ENCODE measurements at places on chromosomes 7 and 10.

DNA sequence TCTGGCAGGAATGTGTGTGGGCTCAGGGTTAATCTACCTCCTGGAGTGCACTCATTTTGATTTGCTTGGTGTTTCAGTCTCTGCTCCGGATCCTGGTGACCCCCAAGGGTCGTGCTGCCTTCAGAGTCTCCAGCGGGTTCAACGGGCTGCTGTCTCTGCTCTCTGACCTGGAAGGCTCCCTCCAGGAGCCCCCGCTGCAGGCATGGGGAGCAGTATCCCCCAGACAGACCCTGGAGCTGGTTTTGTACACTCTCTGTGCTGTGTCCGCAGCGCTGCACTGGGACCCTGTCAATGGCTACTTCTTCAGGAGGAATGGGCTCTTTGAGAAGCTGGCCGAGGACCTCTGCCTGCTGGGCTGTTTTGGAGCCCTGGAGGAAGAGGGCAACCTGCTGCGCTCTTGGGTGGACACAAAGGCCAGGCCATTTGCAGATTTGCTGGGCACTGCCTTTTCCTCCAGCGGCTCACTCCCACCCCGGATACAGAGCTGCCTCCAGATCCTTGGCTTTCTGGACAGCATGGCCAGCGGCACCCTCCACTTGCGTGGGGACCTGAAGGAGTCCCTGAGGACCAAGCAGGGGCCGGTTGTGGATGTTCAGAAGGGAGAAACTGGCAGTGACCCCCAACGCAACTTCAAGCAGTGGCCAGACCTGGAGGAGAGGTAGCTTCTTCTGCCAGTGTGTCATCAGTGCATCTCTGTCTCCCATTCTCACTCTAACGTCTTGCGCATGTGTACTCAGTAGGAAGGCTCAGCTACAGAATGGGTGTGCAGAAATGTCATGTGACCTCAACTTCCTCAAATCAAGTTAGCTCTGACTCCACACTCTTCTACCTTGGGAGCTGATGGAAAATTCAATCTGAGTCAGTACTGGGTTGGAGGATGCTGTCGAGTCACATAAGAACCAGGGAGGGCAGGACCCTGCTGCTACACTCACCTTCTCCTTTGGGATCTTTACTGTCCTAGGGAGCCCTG is 58.5 kb downstream of the WDFY4 start:
- DNase-seq: no peak

DNA sequence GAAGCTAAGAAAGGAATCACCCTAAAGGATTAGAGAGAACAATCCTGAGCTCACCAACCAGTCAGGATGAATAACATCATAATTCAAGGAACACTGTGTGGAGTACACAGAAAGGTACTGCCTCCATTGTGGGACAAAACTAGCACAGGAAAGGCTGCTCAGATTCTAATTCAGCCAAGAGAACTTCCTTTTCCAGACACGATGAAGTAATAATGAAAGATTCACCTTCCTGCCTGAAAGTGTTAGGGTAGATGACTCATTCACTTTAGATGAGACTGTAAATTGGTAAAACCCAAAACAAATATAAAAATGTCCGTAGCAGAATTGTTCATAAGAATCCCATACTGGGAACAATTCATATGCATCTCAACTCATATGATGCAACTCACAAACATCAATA is 167.2 kb downstream of the CDC14C start:
- no peak for DNase-seq

DNA sequence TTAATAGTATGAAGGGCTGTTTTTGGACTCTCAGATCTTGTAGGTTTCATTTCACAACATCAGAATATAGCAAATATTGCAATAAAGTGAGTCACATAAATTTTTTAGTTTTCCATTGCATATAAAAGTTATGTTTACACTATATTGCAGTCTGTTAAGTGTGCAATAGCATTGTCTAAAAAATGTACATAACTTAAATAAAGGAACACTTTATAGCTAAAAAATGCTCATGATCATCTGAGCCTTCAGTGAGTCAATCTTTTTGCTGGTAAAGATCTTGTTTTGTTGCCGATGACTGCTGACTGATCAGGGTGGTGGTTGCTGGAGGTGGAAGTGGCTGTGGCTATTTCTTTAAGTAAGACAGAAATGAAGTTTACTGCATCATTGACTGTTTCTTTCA is 42.0 kb downstream of the ABCA13 start:
- no peak for DNase-seq

GRCh38 chr10:15558136-15558535 is 161.6 kb downstream of the ITGA8 start:
- DNase-seq: peak; percentile 75

- no peak for DNase-seq
Measured at GRCh38 chr7:95269640-95270039, 54.7 kb downstream of the PON1 start.

DNA sequence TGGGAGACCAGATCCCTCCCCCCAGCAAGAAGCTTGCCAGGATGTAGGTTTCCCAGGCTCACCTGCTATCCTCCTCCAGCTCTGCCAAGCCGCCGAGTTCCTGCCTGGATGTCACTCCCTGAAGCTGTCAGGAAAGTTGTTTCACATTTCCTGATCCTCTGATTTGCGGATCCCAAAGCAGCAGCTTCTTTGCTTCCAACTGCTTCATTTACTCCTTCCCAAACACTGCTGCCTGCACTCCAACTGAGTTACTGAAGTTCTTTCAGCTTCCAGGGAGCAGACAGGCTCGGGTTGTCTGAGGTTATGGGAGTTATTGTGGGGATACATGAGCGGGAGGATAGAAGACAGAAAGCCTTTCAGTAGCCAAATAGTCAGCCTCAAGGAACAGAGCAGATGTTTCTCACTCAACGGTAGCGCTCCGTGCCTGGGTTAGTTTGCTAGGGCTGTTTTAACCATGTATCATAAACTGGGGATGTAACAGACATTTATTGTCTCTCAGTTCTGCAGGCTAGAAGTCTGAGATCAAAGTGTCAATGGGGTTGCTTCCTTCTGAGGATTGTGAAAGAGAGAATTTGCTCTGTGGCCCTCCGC is 516.0 kb downstream of the REEP3 start:
- DNase-seq: no peak

DNA sequence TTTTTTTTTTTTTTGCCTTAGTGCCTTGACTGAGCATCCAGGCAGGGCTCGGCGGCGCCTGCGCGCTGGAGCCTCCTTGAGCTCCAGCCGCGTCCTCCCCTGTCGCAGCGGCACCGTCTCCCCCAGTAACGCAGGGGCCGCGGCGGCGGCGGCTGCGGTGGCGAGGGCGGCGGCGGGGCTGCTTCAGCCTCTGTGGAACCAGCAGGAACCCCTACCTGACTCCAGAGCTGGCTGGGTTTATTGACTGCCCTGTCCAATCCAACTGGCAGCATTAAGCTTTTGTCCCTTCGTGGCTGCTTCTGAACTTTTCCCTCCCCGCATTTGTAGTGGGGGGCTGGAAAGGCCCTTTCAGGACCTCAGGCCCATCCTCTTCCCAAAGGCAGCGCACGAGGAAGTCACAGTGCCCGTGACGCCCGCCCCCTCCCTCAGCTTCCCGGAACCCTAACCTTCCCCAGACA is at the start of gene GPR85:
Gene GPR85, minus strand, starts transcription at position 397 of the 458 bp plus-strand sequence. CDS start 2,106 bp downstream, outside the sequence.
- DNase-seq: peak; percentile 44

DNA sequence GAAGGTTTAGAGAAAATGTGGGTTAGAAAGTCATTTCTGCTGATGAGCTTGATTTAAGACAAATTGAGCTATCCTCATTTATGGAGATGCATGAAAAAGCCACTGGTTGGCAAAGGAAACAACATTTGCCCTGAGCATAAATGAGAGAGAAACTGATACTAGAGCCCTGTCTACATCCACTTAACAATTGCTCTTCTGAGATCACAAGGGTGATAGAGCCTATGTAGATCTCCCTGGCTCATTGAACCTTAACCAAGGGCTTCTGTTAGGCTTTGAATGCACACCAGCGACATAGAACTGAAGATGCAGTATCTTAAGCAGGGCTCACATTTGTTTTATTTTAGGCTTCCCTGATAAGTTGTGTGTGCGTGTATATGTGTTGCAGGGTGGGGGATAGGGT is 35.0 kb downstream of the GPR141 start:
- no peak for DNase-seq

- DNase-seq: no peak
Measured at GRCh38 chr10:15196021-15196834, 27.7 kb upstream of the NMT2 start.

- DNase-seq: no peak
Measured at GRCh38 chr7:87935384-87935706, 1.3 kb downstream of the ADAM22 start.

DNA sequence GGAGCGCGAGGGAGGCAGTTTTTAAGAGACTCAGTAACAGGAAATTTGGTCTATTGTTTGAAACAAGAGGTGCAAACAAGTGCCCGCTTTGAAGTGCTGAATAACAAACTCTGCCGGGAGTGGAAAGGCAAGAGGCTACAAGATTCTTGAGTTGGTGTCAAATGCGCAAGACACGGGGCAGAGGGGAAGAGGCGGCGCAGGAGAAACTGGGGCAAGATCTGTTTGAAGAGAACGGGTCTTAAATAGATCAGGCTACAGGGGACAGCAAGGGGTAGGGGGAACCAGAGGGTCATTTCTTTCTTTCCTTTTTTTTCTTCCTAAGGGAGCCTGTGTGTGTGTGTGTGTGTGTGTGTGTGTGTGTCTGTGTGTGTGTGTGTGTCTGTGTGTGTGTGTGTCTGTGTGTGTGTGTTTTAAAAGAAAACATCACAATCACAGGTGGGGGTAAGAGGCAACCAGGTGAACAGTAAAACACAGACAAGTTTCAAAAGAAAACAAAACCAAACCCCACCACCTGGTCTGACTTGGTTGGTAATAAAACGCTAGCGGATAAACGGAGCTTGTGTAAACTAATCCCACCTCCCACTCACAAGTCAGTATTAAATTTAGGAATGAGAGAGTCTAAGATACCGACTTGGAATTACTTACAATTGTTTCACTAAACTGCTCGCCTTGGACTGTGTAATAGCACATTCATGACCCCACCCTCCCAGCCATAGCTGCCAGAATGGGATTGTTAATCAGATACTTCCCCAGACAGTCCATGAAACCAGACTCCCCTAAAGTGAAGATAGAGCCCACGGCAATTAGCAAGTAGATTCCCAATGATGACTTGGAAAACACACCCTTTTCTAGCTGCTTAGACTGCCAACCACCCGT is 13.1 kb upstream of the CUX1 start:
- no peak for DNase-seq

GRCh38 chr7:2876031-2876731 is 32.1 kb upstream of the GNA12 start:
- peak; percentile 26 for DNase-seq

DNA sequence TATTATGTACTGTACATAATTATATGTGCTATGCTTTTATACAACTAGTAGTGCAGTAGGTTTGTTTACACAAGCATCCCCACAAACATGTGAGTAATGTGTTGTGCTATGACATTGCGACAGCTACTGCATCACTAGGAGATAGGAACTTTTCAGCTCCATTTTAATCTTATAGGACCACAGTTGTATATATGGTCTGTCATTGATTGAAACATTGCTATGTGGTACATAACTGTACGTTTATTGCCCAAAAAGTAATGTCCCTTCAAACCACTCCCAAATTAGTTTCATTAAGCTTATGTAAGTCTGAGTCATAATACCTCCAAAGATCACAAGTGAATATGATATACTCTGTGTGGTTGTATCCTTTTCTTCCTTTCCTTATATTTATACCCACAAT is 183.2 kb upstream of the POT1 start:
- DNase-seq: no peak

DNA sequence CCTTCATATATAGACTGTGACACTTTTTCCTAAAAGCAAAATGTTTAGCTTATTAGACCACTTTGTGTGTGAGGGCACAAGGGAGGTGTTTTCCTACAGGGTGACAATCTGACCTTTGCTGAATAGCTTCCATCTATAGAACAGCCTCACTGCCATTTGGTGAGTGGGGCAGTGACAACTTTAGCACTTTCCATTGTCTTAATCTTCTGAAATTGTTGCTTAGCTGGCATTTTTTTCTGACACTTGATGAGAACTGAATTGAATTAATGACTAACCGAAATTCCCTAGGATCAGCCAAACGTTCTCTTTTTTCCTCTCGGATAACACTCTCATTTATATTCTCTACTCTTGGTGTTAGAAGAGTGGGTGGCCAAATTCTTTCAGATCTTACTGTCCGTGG is 30.2 kb downstream of the KDM7A start:
- DNase-seq: no peak

Data from amniotic stem cell (primary cell).